ENCODE measurements at places on chromosomes 6 and 20. TPM values are rescaled to one million over a fixed set of nuclear protein-coding genes. Genes with fewer than 3 reads are reported as not detected.

The SLC17A3 gene
- 1.0 TPM for total RNA-seq

The TFEB gene
- total RNA-seq = 7.4 TPM

The C20orf141 gene
- total RNA-seq = not detected

The HLA-DRB1 gene
- total RNA-seq = not detected

The PRL gene
- total RNA-seq = not detected

The SEMG1 gene
- not detected for total RNA-seq

The MUC21 gene
- not detected for total RNA-seq

The PSORS1C1 gene
- 4.2 TPM for total RNA-seq

The PKIB gene
- total RNA-seq = 0.53 TPM

The BTN3A1 gene
- 2.0 TPM for total RNA-seq

The ZNF292 gene
- 2.1 TPM for total RNA-seq

The LHFPL5 gene
- total RNA-seq = 0.12 TPM

Data from A549 treated with Mapracorat at 1 μM for 4 hours (cell line).